ENCODE measurements at places on chromosomes 5 and 9.

- no peak for DNase-seq
Observed at GRCh38 chr5:1330847-1331831, 13.8 kb downstream of the CLPTM1L start.

- DNase-seq, result no peak
Observed at GRCh38 chr9:108083160-108083750, 593.7 kb upstream of the KLF4 start.

GRCh38 chr5:163631856-163632255 lies 126.4 kb downstream of the MAT2B start:
- DNase-seq, result no peak

GRCh38 chr9:121304707-121305106 lies 36.7 kb downstream of the GSN start:
- DNase-seq, result no peak

- DNase-seq, result no peak
Observed at GRCh38 chr5:179833056-179833708, 12.5 kb downstream of the SQSTM1 start.

- DNase-seq, result no peak
Observed at GRCh38 chr9:107730666-107731065, 241.1 kb upstream of the KLF4 start.

GRCh38 chr9:116821633-116822229 lies 134.6 kb downstream of the TRIM32 start:
- no peak for DNase-seq

DNA sequence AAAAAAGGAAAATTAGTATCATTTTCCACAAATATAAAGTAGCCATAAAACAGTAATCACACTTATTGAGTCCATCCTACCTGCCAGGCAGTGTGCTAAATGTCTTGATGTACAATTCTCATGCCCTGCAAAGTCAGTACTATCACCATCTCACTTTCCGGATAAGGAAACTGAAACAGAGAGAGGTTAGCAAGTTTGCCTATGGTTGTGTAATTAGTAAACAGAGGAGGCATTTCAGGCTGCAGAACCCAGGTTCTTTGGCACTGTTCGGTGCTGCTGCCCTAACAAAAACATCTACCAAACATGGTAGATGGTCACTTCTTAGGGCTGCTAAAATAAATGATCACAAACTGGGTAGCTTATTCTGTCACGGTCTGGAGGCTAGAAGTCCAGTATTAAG lies 22.6 kb downstream of the PLAC8L1 start:
- DNase-seq, result no peak

DNA sequence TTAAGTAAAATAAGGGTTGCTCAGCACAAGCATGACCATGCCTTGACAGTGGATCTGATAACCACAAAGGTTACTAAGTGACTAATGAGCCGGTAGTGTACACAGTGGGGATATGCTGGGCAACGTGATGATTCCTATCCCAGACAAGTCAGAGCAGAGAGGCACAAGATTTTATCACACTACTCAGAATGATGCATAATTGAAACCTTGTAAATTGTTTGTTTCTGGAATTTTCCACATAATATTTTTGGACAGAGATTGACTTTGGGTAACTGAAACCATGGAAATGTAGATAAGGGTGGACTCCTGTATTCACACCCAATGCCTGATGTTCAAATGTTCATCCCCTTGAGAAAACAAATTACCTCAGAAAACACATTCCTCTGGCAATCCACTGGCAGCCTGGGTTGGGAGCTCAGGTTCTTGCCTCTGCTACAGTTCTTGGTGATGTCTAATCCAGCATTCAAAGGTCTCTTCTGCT lies 16.2 kb upstream of the ERAP1 start:
- no peak for DNase-seq

DNA sequence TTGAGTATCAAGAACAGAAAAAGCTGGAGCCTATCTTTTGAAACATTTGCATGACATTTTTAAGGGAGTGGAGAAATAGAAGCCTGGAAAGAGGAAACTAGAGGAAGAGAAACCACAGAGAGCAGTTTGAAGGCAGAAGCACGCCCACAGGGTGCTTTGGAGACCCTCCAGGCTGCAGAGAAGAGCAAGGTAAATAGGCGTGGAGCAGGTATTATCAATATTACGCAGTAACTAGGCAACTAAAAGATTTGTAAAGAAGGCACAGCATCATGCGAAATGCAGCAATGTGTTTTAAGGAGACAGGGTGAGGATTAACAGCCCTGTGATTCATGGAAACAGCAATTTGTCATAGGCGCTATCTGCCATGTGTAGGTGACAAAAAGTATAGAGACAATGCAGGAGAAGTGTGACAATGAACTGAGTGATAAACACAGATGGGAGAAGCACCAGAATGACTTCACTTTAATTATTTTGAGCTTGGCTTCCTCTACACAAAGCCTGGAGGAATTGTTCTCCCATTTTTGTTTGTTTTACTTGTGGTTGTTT lies 281.2 kb downstream of the BRINP1 start:
- no peak for DNase-seq

DNA sequence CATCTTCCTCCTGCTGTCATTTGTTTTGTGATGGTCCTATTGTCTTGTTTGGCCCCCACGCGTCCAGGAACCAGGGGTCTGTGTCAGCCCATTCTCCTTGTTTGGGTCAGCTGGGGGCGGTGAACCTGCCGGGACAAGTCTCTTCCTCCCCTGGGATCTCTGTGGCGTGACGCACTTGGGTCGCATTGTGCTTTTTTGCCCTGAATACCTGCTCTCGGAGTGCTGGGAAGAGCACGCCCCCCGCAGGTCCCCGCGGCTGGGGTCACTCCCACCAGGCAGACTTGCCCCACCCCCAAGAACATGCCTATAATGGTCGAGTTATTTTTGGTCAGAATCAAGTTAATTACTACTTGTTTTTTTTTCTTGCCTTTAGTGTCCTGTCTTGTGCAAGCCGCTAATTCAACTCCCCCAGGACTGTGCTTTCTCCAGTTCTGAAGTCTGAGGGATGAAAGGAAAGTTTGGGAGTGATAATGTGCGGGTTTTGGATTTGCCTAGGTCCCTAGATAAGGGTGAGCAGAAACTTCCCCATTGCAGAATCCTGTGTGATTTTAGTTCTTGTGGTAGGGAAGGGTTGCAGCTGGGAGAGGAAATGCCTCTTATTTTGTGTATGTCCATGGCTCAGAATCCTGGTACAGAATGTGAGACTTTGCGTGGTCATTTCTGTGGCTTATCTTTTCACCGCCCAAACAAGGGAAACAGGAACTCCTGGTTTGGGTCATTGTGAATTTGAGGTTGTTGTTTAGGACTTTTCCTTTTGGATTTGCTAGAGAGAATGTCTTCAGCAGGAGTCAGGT lies 789 bp downstream of the ACER2 start:
- DNase-seq, result peak; percentile 47

GRCh38 chr5:79109527-79110492 lies 1.8 kb upstream of the BHMT start:
- no peak for DNase-seq

DNA sequence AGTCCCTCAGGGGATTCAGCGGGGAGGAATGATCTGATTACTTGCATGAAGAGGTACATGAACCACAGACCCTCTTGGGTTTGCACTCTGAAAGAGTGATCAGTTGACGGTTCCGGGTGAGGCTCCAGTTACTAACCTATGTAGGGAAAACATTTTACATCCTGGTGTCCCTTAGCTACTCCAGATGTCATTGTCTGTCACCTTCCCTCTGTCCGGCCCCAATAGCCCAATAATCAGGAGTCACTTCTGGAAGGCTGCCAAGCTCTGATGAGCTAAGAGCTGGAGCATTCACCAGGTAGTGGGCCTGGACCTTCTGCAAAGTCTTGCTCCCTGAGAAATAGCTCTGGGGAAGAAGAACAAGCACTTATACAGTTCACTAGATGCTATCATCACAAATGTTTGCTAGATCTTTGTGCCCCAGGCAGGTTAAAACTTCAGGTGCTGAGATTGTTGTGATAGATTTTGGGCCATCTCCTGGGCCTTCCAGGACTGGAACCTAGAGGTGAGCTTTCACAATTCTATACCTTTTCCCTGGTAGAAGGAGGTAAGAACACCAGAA lies 64.5 kb downstream of the ENTREP1 start:
- no peak for DNase-seq

DNA sequence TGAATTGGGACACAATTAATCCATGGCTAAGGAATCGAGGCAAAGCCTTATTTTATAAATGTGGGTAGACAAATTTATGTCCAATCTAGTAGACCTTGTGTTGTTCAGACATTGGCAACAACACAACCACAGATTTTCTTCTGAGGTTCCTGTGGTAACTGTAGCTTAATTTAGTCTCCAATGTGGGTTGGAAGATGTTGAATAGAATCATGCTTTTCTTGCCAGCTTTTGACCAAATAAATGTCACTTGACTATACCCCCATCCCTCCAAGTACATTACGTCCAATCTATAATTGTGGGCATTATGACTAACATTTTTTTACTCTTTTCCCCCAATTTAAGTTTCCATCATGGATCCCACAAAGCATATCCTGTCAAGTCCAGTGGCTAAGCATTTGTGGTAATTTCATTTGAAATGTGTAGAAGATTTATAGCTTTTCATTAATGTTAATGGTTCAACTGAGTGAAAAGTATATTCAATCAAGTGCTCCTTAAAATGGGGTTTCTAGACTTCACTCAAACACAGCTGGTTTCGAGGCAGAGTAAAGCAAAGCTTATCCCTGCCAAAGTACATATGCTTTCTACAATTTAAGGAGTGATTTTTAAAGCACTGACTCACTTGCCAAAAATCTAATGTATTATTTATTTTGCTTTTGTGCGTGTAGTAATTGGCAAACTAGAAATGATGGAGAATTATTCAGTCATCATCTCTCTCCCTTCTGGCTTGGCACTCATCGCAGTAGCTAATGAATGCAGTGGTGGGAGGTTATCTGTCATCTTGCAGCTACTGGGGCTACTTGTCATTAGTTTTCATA lies 141.8 kb downstream of the FAM174A start:
- DNase-seq, result no peak

GRCh38 chr5:6717247-6717646 lies 4.0 kb downstream of the TENT4A start:
- no peak for DNase-seq

GRCh38 chr5:76625087-76625815 lies 2.0 kb upstream of the F2RL2 start:
- no peak for DNase-seq

DNA sequence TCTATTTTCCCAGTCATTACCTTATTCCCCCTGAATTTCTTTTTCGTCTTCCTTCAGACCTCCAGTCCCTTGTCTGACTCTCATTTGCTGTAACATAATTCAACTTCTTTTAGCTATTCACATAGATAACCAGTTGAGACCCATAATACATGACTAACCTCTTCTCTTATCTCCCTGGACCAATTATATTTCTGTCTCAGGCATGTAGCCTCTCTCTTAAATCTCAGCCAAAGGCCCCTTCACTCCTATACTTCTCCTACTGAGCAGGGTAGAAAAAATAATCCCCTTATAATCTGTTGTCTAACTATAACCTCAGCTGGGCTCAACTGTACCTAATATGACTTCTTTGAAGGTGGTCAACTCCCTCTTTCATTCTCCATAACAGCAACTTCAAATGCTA lies 20.9 kb downstream of the RANBP6 start:
- no peak for DNase-seq

DNA sequence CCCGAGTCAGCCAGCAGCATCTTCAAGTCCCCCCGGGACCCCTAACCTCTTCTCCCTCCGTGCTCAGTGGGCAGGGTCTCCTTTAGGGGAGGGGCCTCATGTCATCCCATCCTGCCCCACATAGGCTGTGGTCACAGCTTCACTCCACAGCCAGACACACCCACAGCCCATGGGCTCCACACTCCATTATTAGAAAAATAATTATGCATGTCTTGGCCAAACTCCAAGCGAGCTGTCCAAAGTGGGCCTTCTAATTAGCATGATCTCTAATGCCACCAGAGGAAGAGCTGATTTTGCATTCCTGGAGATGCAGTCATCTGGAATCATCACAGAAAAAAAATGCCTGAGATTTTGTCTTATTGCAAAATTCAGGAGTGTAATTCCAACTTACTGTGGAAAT lies 418.2 kb downstream of the IRX2 start:
- DNase-seq, result no peak

DNA sequence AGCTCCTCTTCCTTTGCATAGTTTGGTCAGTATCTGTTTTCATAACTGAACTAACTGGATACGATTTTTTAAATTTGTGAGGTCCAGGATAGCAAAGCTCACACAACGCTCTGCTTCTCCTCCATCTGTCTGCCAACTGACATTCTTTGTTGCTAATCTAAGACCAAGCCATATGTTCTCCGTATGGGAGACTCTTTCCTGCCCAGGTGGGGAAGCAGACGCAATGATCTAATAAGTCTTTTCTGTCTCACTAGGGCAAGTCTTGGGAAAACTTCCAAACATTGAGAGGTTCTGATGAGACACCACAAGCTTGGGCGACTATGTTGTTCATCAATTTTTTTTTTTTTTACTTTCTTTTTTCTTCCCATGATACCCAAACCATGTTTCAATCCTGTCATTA lies 558.5 kb downstream of the EFNA5 start:
- no peak for DNase-seq

- DNase-seq, result no peak
Observed at GRCh38 chr5:160020266-160020770, 11.4 kb downstream of the TTC1 start.

DNA sequence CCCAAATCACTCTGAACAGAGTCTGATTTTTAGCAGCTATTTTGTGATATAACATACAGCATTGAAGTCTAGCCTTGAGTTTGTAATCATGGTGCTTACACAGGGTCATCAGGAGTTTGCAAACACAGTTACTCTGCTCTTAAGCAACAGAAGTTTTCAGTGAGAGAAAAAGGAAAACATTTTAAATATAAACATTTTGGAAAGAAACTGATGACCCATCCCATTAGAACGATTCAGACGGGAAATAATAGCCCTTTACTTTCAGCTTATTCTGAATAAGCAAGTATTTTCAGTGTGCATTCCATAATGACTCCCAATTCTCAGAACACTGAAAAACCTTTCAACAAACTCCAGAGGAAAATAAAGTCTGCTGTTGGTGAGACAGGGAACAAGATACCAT lies 46.7 kb upstream of the TMC1 start:
- no peak for DNase-seq

DNA sequence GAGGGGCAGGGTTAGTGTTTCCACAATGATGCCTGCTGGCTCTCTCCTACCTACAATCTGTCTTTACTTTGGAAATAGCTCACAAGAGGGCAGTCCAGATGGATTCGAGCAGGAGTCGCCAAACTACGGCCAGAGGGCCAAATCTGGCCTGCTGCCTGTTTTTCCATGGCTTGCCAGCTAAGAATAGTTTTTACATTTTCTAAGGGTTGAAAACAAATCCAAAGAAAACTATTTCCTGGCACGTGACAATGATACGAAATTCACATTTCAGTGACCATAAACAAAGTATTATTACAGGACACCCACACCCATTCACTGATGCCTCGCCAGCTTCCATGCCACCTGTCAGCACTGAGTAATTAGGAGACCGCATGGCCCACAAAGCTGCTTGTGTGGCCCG lies 162.9 kb upstream of the WWC1 start:
- no peak for DNase-seq

DNA sequence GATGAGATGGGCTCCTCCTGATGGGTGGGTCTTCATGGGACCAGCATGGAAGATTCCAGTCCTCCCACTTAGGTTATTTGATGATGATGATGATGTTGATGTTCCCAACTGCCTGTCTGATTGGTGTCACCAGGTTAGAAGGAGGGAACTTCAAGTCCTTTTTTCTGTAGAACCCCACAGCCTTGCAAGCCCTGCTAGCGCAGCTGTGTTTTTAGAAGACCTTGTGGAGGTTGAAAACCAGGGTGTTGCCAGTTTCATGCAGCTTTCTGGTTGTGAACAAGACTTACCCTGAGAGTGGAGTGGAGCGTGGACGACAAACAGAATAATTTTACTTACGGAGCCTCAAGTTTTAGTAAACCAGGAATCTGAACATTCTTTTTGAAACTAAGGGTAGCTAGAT lies 83.0 kb downstream of the TRIO start:
- DNase-seq, result no peak

- no peak for DNase-seq
Observed at GRCh38 chr9:136187197-136187596, 17.7 kb downstream of the LHX3 start.

All from thymus (tissue), 14 donors.